Neural crest cell (in vitro differentiated cells): ENCODE measurements at places on chromosomes 1 and 21. TPM values are rescaled to one million over a fixed set of nuclear protein-coding genes. Genes with fewer than 3 reads are reported as not detected.
A peak's percentile ranks its signal among the peaks of the same experiment; 100 is the strongest.

Gene TMIGD3
- not detected in 2 replicates for total RNA-seq

- H3K4me3 ChIP-seq, result no peak overlapping the region
- H3K27me3 ChIP-seq, result no peaks in the 10 kb centered on the region
- DNase-seq, result no peak
- H3K27ac ChIP-seq, result no peak overlapping the region
- no peaks in the 10 kb centered on the region for H3K4me1 ChIP-seq
Measured at GRCh38 chr1:59455206-59455605, 158.3 kb downstream of the FGGY start.

DNA sequence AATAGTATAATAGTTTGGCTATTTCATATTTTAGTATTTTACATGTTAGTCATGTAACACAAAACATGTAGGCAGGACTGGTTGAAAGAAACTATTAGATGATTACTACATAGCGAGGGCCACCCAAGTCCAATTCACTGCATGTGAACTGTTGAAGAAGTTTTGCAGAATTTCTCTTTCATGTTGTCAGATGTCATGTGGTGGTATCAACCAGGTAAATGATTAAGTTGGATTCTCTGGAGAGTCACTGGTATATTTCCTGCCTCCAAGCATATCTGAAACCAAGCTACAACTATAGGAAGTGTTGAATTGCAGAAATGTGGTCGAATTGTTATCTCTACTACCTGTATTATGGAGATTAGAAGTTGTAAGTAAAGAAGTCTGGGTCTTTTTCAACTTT is 137.8 kb upstream of the DPYD start:
- H3K4me1 ChIP-seq, result peaks cover 5% of the 10 kb centered on the region
- no peak overlapping the region for H3K27ac ChIP-seq
- H3K27me3 ChIP-seq, result peaks cover 27% of the 10 kb centered on the region
- no peak for DNase-seq
- no peaks in the 10 kb centered on the region for H3K36me3 ChIP-seq
- H3K4me3 ChIP-seq, result no peak overlapping the region

DNA sequence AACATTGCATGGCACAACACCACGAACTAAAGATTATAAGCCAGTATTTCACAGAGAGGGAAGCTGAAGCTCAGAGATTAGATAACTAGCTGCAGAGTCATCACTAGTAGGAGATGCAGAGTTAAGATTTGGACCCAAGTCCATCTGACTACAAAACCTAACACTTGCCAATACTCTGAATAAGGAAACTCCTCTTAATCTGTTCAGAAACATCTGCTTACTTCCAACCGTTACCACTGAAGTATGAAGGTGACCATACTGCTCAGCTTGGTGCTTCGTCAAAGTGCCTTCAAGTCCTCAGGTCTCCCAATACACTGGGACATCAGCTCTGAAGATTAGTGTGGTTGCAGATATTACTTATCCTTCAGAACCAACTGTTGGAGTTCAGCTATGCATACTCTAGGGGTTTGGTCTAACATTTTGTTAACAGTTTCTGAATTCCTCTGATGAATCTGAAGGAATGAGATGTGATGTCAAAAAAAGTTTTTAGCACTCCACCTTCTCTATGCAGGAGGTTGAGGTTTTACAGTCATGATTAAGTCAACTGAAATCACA is 179.6 kb downstream of the TPR start:
- no peaks in the 10 kb centered on the region for H3K27me3 ChIP-seq
- H3K4me3 ChIP-seq, result no peak overlapping the region
- peaks cover 6% of the 10 kb centered on the region for H3K36me3 ChIP-seq
- DNase-seq, result no peak

- no peak for DNase-seq
- no peak overlapping the region for H3K27ac ChIP-seq
Measured at GRCh38 chr1:185291652-185292051, 25.4 kb downstream of the IVNS1ABP start.

DNA sequence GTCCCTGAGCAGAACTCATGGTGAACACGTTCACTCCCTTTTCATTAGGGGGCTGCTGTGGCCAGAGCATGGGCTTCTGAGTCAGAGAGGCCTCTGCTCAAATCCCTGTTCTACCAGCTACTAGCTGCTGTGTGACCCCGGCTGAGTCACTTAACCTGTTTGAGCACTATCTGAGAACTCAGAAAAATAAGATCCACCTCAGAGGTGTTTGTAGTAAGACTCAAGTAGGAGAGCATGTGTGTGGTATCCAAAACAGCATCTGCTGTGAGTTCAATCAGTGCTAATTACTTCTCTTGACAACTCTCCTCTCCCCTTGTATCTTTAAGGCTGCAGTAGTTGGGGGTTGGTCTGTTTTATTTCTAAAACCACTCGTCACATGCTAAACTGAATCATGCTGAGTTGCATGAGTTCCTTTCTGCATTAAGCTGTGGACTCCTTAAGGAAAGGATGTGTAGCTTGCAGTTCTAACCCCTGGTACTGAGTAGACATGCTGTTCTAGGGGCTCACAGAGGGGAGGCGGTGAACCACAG is 39.7 kb upstream of the JUN start:
- peaks cover 16% of the 10 kb centered on the region for H3K4me1 ChIP-seq
- no peaks in the 10 kb centered on the region for H3K27me3 ChIP-seq
- DNase-seq, result no peak
- no peak overlapping the region for H3K27ac ChIP-seq
- H3K4me3 ChIP-seq, result no peak overlapping the region

Gene DCST1
- total RNA-seq, result not detected in 2 replicates

- no peak overlapping the region for H3K27ac ChIP-seq
- peaks cover 23% of the 10 kb centered on the region for H3K4me1 ChIP-seq
- H3K36me3 ChIP-seq, result no peaks in the 10 kb centered on the region
- H3K27me3 ChIP-seq, result peaks cover 19% of the 10 kb centered on the region
- H3K4me3 ChIP-seq, result no peak overlapping the region
- no peak for DNase-seq
Measured at GRCh38 chr1:12164210-12164609, 2.6 kb upstream of the TNFRSF1B start.

Gene UMODL1
- total RNA-seq, result not detected in 2 replicates

GRCh38 chr1:12369258-12369657 is 139.4 kb downstream of the VPS13D start:
- DNase-seq, result no peak
- H3K27me3 ChIP-seq, result no peaks in the 10 kb centered on the region
- H3K36me3 ChIP-seq, result peaks cover 27% of the 10 kb centered on the region
- H3K27ac ChIP-seq, result no peak overlapping the region
- H3K4me3 ChIP-seq, result no peak overlapping the region
- peaks cover 11% of the 10 kb centered on the region for H3K4me1 ChIP-seq

DNA sequence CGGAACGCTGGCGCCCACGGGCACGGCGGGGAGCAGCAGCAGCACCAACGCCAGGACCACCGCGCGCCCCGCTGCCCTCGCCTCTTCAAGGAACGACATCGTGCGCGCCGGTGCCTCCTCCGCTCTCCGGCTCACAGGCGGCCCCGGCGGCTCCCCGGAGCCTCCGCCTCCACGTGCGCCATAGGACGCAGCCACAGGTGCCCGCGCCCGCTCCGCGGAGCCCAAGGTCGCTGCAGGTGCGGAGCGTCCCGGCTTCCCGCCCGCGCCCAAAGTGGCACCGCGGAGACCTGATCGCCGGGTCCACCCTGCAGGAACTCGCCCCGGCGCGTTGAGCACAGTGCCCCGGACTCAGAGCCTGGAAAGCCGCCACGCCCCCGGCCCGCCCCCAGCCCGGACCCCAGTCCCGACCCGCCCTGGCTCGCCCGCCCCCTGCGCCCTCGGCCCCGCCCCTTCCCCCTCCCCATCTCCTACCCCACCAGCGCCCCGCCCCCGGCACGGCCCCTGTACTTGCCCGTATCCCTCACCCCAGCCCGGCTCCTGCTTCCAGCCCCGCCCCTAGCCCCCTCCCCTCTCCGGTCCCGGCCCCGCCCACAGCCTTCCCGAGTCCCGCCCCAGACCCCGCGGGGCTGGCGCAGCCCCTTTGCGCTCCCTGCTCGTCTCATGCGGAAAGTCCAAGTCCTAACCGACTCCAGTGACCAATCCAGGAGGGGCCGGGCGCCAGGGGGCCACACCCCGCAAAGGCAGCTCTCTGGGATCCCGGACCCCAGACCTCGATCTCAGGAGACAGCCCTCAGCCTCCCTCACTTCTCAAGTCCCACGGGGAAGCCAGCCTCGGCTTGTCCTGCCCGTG is at the start of gene MEGF6:
MEGF6 (minus strand) TSS at position 339 of the 850 bp plus-strand sequence; CDS start at position 99, 240 bp downstream.
- peak; percentile 94 for DNase-seq
- no peak within 1 kb of the TSS for H3K27ac ChIP-seq
- no peaks in the 10 kb centered on the region for H3K36me3 ChIP-seq
- peak within 1 kb of the TSS; percentile 94 for H3K4me3 ChIP-seq
- peaks cover 37% of the 10 kb centered on the region for H3K27me3 ChIP-seq
- H3K4me1 ChIP-seq, result peaks cover 36% of the 10 kb centered on the region

DNA sequence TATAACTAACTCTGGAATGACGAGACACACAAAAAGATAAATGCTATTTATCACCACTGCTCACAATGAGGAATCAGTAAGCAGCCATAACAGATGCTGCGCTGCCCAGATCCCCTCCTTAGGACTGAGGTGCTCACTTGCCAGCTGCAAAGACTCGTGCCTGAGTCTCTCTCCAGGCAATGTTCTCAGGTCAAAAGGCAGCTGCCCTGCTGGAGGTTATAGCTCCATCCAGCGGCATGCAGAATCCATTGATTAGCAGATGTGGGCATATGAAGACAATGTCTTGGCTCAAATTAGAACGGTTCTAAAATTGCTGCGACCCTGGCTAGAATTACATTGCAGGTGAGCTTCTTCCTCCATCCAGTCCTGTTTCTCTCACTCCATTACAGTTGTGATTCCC is 328.2 kb upstream of the CHRM3 start:
- no peak overlapping the region for H3K4me3 ChIP-seq
- H3K27ac ChIP-seq, result no peak overlapping the region
- no peaks in the 10 kb centered on the region for H3K36me3 ChIP-seq
- DNase-seq, result no peak
- peaks cover 4% of the 10 kb centered on the region for H3K4me1 ChIP-seq
